ENCODE measurements at places on chromosomes 2 and 18.

DNA sequence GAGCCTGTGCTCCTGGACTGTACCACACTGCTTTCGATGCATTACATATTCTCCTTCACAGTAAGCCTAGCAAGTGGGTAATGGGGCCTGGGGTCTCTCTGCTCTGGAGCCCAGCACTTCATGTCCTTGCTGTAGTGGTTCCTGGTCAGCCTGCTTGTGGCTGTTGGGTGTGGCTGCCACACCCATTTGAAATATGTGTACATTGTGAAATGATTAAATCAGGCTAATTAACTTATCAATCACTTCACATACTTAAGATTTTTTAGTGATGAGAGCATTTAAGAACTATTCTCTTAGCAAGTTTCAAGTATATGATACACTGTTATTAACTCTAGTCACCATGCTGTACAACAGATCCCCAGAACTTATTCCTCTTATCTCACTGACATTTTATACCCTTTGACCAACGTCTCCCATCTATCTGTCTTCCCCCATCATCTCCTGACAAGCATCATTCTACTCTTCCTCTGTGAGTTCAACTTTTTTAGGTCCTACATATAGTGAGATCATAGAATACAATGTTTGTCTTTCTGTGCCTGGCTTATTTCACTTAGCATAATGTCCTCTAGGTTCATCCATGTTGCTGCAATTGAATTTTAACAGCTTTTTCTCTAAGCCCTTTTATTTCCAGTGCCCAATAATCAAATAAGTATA lies 92.1 kb downstream of the LYPD6 start:
- DNase-seq, result no peak

DNA sequence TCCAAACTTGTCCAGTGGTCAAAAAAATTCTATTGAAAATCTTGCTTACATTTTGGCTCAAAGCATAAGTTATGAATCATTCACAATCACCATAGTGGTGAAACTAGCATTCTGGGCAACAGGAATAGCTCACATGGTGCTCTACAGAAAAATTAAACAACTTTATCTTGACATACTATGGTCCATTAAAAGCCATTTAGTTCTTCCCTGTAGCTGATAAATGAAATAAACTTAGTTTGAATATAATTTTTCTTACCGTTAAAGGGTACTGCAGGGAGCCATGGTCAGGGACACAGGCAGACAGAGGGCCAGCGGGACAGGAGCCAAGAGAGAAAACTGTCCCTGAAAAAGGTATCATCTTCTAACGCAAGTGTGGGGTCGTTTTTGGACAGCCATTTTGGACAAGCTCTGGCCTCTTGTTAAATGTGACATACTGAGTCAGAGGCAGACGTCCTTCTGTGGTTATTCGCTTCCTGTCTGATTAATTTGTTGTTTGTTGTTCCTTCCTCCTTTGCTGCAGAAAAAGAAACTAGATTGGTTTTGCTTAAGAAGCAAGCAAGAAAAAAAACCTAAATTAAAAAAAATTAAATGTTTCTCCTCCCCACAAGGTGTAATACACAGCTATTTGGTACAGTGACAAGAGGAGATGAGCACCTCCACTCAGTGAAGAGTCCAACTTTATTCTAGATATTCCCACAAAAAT lies at the start of gene WIPF1:
Gene WIPF1, minus strand, starts transcription at position 460 of the 703 bp plus-strand sequence. CDS start 12,231 bp downstream, outside the sequence.
- no peak for DNase-seq

DNA sequence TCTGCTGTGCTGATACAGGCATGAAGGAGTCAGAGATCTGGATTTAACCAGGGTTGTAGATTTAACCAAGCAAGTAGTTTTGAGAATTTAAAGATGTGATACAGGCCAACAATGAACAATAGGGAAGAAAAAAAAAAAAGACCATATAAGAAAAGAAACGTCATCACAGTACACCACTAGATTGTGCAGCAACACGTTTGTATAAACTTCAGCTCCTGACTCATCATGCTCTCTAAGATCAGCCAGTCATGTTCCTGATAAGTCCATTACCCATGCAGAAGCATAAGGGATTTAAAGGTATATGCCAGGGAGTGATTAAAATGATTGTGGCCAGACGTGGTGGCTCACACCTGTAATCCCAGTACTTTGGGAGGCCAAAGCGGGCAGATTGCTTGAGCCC lies 22.3 kb upstream of the ERICH2 start:
- DNase-seq, result no peak

- no peak for DNase-seq
Observed at GRCh38 chr2:42930025-42930581, 137.7 kb upstream of the HAAO start.

DNA sequence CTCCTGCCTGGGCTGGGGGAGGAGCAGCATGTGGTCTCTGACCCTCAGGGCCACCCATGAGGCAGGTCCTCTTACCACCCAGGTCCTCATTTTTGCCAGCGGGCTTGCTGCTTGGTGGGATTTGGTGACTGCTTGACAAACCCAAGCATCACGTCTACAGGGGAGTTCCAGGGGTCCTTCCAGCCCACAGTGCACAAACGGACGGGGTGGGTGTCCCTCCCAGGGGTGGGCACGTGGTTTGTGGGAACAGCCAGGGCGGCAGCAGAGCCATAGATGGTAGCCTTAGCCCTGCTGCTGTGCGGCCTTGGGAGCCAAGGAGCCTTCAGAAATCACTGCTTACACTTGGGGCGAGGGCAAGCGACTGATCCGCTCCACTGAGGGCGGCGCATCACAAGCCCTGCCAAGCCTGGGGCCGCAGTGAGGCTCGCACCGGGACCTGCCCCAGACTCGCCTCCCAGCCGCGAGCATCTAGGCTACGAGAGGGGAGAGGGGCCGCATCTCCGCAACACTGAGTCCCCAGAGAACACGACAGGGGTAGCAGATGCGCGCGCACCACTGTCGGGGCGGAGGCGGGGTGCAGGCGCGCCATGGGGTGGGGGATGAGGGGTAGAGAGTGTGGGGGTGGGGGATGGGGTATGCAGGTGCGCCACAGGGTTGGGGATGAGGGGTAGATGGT lies 36.9 kb downstream of the SNED1 start:
- no peak for DNase-seq

DNA sequence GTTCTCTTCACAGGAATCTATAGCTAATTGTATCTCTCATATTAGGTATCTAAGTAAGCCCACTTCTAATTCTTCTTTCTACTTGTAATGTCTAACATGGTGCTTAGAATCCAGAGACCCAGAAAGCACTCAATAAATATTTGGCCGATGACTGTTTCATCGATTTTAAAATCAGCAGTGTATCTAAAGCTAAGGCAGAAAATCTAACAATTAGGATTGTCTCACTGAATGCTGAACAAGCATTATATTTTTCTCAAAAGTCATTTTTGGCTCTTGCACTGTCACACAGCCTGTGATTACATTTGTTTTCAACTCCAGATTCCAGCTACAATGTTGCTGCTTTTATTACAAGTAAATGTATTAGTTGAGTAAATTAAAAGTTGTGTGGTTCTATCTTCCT lies 20.3 kb downstream of the COL5A2 start:
- no peak for DNase-seq

DNA sequence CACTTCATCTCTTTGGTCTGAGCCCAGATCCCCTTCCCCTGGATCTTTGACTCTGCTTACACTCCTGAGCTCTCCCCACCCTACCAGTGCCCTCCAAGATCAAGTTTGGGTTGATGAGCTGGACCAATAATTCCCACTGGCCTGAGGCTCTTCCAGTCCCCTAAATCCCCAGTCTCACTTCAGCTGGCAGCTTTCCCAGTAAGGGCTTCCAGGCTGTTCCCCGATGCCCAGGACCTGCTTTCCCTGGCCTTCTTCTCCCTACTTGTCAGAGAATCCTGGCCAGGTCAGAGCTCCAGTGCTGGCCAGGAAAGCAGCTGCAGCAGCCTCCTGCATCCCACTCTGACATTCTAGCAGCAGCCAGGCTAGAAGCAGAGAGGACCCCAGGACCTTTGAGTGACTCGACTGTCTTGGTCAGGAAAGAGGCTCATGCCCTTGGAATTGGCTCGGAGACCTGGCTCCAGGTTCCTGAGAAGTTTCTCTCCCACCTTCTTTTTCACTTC lies 3.5 kb downstream of the WNT6 start:
- DNase-seq, result no peak

DNA sequence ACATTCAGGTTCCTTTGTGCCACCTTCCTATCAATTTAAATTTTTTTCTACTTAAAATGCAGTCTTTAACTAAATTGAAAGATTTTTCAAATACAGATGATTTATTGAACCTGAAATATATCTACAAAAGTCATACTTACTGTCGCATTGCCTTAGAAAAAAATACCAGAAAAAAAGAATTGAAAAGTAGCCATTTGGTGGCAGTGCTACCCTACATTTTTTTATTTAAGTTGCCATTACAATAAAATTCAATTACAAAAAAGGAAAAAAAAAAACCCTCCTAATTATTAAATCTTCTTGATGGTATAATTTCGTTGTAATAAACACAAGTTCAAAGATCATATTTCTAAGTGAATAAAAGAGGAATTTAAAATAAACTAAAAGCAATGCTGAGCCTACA lies 43.4 kb downstream of the DSC3 start:
- no peak for DNase-seq

- no peak for DNase-seq
Observed at GRCh38 chr2:147641651-147642050, 203.2 kb upstream of the ACVR2A start.

- no peak for DNase-seq
Observed at GRCh38 chr18:37889963-37890362, 324.4 kb upstream of the CELF4 start.

GRCh38 chr2:33219850-33220275 lies 256.6 kb upstream of the RASGRP3 start:
- DNase-seq, result no peak

GRCh38 chr2:199962203-199962602 lies 6.8 kb downstream of the MAIP1 start:
- DNase-seq, result no peak

GRCh38 chr2:68418855-68419254 lies 48.2 kb downstream of the FBXO48 start:
- no peak for DNase-seq

GRCh38 chr18:42576124-42576523 lies 539.4 kb downstream of the RIT2 start:
- DNase-seq, result no peak

DNA sequence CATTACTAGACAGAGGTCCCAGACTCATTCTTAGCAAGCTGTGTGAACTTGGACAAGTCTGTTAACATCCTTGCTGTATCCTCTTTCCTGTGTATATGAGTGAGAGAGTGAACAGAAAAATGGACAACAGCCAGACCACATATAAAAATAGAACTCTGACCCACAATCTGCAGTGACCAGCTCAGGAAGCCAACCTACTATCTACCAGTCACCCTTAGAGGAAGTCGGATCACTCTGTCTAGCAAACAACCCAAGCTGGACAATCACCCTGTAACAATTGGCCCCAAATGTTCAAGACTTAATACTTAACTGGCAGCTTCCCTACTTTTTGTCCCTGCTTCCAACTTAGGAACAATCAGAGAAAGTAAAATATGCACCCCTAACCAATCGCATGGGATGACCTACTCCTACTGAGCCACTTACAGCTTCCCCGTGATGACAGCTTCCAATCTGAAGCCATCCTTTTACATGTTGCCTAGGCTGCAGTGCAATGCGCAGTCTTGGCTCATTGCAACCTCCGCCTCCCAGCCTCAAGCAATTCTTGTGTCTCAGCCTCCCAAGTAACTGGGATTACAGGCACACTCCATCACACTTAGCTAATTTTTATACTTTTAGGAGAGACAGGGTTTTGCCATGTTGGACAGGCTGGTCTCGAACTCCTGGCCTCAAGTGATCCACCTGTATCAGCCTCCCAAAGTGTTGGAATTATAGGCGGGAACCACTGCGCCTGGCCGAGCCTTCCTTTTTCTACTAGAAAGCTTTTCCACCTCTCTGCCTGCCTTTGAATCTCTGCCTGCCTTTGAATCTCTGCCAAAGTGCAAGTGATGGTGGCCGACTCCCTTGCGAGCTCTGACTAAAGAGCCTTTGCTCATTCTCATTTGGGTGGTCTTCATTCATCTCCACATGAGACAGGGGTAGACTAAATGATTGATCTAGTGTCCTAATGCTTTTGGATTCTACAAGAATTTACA lies 158.3 kb upstream of the NDUFV2 start:
- no peak for DNase-seq
